Renal pelvis (tissue), 12 donors: ENCODE measurements at places on chromosomes 6 and 20.

GRCh38 chr20:37452236-37452635 lies 68.8 kb upstream of the NNAT start:
- no peak for DNase-seq

DNA sequence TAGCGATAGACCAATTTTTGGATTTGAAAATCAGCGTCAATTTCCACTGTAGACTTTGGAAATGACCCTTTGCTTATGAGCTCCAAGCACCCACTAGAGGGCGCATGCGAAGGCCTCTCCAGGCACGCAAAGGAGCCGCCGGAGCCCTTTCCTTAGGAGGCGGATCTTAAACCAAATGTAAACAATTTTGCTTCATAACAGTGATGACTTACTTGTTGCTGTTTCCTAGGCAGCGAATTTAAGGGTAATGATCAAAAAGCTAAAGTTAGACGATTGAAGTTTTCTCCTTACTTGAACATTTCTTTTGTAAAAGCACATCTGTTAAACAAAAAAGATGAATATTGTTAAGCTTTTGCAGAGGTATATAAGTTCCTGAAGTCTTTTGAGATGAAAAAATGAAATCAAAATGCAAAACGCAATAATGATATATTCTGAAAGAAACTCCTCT lies 29.2 kb upstream of the EXOC2 start:
- peak; percentile 58 for DNase-seq

DNA sequence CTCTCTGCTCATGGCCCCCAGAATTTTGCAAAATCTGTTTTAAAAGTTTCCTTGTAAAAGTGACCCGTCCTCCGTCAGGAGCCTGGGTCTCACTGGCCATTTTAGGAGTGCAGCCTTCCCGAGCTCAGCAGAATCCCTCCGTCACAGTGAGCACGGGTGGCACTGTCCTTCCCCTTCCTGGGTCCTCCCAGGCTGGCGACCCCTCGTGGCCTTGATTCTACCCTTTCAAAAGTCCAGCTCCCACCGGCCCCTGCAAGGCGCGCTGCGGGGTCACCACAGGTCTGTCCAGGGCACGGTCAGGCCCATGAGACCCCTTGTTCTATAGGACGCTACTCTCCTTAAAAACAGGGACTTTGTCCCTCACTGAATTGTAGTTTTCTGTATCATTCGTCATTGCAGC lies 112.7 kb downstream of the PSMB1 start:
- DNase-seq: no peak

DNA sequence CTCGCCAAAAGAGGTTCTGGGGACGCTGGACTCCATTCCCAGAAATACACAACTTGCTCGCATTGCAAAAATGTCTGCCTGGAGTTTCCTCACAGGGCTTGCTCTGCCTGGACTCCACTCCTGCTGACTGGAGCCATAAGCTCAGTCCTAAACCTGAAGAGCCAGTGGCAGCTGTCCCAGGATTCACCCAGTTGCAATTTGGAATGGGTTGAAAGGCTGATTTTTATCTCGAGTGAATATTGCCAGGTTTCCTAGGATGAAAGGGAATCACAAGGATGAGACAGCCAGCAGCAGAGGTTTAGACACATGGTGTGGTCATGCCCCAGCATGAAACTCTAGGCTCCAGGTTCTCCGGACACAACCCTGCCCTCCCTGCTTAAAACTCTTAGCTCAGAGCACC lies 223.3 kb downstream of the BMP7 start:
- no peak for DNase-seq

DNA sequence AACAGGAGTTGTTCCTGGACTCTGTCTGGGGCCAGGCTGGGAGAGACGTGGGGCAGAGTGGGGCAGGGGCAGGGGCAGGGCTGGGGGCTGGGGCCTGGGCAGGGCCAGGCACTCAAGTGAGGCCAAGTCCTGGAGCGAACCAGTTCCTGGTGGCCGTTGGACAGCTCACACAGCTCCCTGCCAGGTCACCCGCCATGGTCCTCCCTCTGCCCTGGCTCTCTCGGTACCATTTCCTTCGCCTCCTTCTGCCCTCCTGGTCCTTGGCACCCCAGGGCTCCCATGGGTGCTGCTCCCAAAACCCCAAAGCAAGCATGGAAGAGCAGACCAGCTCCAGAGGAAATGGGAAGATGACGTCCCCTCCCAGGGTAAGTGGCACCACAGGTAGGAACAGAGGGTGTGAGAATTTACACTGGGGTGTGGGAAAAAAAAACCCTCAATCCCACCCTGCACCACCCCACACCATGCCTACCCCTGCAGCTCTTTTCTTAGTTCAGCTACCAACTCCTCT lies at the start of gene MCCD1:
MCCD1 (plus strand) TSS at position 142 of the 508 bp plus-strand sequence; CDS start at position 195, 53 bp downstream.
- no peak for DNase-seq

DNA sequence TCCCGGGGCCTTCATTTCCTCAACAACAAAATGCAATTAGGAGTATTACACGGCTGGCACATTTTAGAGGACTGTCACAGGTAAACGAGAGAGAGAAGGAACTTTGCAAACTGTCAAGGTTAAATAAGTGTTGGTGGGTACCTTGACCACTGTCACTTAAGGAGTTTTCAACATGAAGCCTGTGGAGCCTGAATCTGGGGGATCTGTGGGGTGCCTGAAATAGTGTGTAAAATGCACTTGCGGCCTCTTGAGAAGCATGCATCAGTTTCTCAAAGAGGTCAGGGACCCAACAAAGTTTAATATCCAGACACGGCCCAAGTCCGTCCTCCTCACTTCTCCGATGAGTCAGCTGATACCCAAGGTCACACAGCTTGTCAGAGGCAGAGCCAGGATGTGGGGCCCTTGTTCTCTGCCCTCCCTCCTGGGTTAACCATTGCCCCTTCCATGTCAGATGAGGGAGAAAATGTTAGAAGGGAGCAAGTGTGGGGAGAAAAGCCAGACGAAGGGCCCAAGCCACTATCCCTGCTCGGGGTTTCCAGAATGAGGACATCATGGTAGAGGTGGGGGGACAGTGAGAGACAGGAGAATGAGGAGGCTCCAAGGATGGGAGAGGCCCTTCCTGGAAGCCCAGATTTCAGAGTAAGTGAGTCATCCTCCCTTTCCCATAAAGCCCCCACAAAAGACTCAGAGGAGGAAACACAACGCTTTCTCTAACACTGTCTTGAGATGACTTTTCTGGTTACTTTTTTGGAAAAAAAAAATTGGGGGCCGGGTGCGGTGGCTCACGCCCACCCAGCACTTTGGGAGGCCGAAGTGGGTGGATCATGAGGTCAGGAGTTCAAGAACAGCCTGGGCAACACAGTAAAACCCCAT lies 42.2 kb downstream of the C6orf132 start:
- no peak for DNase-seq

DNA sequence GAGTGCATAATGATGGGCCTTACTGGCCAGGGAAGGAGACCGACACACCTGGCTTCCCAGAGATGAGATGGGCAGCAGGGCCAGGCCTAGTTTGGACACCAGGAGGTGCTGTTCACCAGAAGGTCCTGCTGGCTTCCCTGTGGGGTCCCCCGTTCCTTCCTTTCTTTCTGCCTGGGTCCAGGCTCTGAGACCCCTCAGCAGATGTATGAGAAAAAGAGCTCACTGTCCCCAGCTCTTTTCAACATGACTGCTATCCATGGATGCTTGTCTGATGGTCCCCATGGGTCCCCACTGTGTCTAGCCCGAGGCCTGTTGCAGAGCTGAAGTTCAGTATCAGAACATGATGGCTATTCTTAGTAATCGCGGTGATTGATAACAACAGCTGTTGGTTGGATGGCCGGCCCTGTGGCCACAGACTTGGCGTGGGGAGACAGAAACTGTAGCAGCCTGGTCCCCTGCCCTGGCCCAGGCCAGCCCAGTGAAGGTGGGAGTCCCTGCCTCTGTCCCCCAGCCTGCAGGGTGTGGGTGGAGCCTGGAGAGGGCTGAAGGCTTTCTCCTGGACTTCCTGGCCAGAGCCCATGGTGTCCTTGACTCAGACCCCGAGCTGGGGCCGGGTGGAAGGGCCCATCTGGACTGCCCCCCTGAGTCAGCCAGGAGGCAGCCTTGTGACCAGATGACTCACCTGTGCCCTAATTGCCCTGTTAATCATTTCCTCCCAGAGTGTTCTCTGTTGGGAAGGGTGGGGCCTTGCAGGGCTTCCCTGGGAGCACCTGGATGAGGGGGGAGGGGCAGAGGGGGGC lies 9.9 kb upstream of the BAK1 start:
- peak; percentile 64 for DNase-seq

DNA sequence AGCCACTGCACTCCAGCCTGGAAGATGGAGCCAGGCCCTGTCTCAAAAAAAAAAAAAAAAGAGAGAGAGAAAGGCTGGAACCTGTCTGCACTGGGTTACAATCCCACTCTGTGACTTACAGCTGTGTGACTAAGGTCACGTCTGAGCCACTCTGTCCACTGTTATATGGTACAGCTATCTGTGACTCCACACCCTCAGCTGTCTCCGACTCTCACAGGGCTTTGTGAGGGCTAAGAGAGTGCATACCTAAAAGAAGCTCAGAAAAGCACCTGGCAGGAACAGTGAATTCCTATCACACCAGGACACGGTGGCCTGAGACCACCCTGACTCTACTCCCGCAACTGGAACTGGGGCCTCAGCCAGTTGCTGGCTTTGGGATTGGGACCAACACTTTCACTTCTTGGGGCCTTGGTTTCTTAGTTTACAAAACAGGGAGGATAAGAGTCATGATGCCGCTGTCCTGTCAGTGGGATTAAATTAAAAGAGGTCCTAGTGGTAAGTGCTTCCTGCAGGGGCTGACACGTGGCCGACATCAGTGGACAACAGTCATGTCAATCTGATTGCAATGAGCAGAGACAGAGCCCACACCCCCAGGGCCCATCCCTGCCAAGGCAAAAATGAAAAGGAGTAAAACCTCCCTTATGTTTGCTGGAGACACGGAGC lies 5.7 kb upstream of the CD93 start:
- DNase-seq: no peak
